ENCODE measurements at places on chromosomes 12 and 14.

DNA sequence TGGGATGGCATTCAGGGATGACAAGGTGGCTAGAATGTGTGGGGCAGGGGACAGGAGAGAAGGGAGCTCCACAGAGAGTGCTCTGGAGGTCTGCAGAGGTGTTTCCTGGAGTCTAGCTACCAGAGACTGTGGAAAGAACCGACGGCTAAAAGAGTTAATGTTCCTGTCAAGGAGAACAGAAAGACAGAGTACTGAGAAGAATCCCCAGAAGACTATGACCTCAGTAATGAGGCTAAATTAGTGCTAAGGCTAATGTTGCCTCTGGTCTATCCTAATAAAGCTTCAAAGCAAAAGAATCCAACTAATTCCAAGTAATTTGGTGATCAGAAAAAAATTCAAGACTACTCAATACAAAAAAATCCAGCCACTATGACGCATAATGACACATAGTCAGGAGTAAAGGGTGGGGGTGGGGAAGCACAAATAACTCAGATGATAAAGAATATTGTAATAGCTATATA, 44.7 kb downstream of the FERMT2 start:
- DNase-seq = no peak
- H3K27ac ChIP-seq = no peak overlapping the region
- no peaks in the 10 kb centered on the region for H3K36me3 ChIP-seq
- H3K4me1 ChIP-seq = no peaks in the 10 kb centered on the region
- H3K27me3 ChIP-seq = no peaks in the 10 kb centered on the region

- no peak for DNase-seq
- peaks cover 5% of the 10 kb centered on the region for H3K4me1 ChIP-seq
- H3K36me3 ChIP-seq = no peaks in the 10 kb centered on the region
- no peak overlapping the region for H3K4me3 ChIP-seq
- no peak overlapping the region for H3K27ac ChIP-seq
Observed at GRCh38 chr12:91617818-91618217, 435.2 kb upstream of the DCN start.

DNA sequence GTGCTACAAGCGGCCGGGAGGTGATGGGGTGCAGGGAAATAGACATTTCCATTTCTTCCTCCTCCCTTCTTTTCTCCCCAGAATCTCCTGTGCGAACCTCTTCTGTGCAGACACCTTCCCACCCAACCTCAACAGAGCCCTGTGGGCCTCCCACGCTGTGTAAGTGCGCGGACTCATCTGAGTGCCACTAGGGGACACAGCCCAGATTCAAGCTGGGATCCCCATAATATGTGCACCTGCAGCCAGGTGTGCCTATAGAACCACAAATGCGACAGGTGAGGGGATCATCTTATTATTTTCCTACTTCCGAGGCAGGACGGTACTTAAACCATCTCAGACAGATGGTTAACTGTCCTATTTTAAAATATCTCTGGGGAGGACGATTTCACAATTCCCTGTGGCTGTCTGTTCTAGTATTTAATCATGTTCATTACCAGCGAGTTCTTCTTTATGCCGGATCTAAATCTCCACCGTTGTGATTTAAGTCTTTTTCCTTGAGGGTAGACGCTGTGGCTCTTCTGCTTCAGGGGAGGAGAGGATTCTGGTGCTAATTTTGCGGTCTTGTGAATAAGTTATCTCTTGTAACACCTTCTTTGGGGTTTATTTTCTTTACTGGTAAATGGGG, 17.2 kb upstream of the CACNA1C start:
- peaks cover 10% of the 10 kb centered on the region for H3K4me1 ChIP-seq
- H3K36me3 ChIP-seq = no peaks in the 10 kb centered on the region
- no peak for DNase-seq
- peak overlapping the region; percentile 59 for H3K4me3 ChIP-seq
- H3K27ac ChIP-seq = no peak overlapping the region

DNA sequence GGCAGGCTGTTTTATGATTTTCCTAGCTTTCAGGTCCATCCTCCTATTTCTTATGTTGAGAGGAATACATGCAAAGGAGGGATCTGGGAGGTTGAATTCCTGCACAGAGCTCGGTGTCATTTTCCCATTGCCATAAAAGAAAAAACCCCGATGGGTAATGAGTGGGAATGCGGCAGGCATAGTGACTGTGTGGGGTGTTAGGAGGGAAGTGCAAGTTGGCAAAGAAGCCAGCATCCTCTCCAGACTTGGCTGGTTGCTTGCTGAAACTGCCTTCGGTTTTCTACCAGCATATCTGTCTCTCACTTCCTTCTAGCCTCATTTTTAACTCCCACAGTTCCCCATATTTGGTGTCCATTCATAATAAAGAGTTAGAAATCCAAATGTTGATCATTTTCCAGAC, 1046.1 kb downstream of the SLC6A15 start:
- no peaks in the 10 kb centered on the region for H3K4me1 ChIP-seq
- no peaks in the 10 kb centered on the region for H3K27me3 ChIP-seq
- no peaks in the 10 kb centered on the region for H3K36me3 ChIP-seq
- DNase-seq = no peak
- no peak overlapping the region for H3K27ac ChIP-seq

GRCh38 chr12:62714181-62714773, 220.7 kb downstream of the PPM1H start:
- no peaks in the 10 kb centered on the region for H3K36me3 ChIP-seq
- H3K27ac ChIP-seq = no peak overlapping the region
- no peak for DNase-seq
- no peaks in the 10 kb centered on the region for H3K4me1 ChIP-seq
- H3K4me3 ChIP-seq = no peak overlapping the region
- no peaks in the 10 kb centered on the region for H3K27me3 ChIP-seq

- no peaks in the 10 kb centered on the region for H3K27me3 ChIP-seq
- DNase-seq = no peak
- H3K4me1 ChIP-seq = no peaks in the 10 kb centered on the region
- no peak overlapping the region for H3K4me3 ChIP-seq
Observed at GRCh38 chr14:85280074-85280473, 249.9 kb upstream of the FLRT2 start.

DNA sequence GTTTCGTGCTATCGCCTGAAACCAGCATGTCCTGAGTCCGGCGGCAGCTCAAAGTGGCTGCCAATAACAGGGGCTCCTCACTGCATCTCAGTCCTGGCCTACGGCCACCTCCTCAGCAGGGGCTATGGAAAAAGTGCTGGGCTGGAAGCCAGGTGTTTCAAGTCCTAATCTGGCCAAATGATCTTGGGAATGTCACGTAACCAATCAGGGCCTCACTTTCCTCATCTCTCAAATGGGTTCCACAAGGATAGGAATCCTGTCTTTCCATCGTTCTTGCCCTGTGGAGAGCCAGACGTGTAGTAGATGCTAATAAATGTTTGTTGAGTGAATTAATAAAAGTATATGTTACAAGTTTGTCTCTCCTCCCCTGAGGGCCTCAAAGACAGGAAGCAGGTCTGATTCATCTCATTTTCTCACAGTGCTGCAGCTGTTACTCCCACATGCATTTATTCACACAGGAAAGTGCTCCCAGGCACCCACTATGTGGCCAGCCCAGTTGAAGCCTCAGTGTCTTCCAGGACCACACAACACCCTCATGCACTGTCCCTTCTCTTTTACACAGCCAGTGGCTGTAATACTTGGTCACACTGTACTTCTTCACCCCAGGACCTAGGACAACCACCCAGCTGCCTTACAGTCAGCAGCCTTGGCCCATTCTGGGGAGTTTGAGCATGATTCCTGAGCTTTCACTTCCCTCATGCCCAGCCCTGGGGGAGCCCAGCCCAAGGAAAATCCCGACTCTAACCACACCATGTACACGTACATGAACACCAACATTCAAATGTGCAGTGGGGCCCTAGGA, 5.0 kb downstream of the CMKLR1 start:
- no peak overlapping the region for H3K4me3 ChIP-seq
- peaks cover 3% of the 10 kb centered on the region for H3K4me1 ChIP-seq
- H3K27me3 ChIP-seq = peaks cover 13% of the 10 kb centered on the region
- DNase-seq = no peak

DNA sequence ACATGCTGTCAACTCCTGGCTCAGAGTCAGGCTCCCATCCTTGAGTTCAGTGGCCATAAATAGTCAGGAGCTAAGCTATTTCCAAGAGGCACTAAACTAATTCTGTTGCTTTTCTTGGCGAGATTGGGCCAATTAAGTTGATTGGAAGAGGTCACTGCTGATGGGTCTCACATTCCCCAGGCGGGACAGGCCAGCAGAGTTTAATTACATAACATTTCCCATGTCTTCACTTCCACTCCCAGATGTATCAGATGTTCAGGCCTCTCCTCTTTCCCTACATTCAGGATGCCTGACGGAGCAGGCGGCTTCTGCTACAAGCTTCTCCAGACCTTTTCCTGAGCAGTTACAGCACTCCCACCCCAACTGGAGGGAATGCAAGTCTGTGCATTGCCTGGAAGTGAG, 5.3 kb downstream of the NTF3 start:
- no peak overlapping the region for H3K27ac ChIP-seq
- H3K4me1 ChIP-seq = peaks cover 6% of the 10 kb centered on the region
- no peaks in the 10 kb centered on the region for H3K36me3 ChIP-seq
- peaks cover 18% of the 10 kb centered on the region for H3K27me3 ChIP-seq
- H3K4me3 ChIP-seq = no peak overlapping the region
- no peak for DNase-seq

DNA sequence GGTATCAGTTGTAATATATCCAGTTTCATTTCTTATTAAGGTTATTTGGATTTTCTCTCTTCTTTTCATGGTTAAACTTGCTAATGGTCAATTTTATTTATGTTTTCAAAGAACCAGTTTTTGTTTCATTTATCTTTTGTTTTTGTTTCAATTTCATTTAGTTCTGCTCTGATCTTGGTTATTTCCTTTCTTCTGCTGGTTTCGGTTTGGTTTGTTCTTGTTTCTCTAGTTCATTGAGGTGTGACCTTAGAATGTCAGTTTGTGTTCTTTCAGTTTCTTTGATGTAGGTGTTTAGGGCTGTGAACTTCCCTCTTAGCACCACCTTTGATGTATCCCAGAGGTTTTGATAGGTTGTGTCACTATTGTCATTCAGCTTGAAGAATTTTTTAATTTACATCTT, 145.6 kb upstream of the SLCO1B1 start:
- H3K4me1 ChIP-seq = no peaks in the 10 kb centered on the region
- H3K36me3 ChIP-seq = no peaks in the 10 kb centered on the region
- no peak overlapping the region for H3K27ac ChIP-seq
- no peak overlapping the region for H3K4me3 ChIP-seq

GRCh38 chr12:50110127-50110761, 1.8 kb upstream of the COX14 start:
- H3K27ac ChIP-seq = peak overlapping the region; percentile 41
- peak; percentile 20 for DNase-seq
- H3K27me3 ChIP-seq = no peaks in the 10 kb centered on the region
- H3K4me1 ChIP-seq = peaks cover 21% of the 10 kb centered on the region
- peaks cover 2% of the 10 kb centered on the region for H3K36me3 ChIP-seq

- no peaks in the 10 kb centered on the region for H3K27me3 ChIP-seq
- H3K27ac ChIP-seq = peak overlapping the region; percentile 10
- peak; percentile 42 for DNase-seq
- H3K36me3 ChIP-seq = peaks cover 11% of the 10 kb centered on the region
- peaks cover 24% of the 10 kb centered on the region for H3K4me1 ChIP-seq
Observed at GRCh38 chr14:76810953-76811400, 1.7 kb downstream of the ANGEL1 start.

- no peak for DNase-seq
- H3K36me3 ChIP-seq = no peaks in the 10 kb centered on the region
- no peak overlapping the region for H3K27ac ChIP-seq
- peaks cover 2% of the 10 kb centered on the region for H3K27me3 ChIP-seq
- no peak overlapping the region for H3K4me3 ChIP-seq
Observed at GRCh38 chr12:97821806-97822205, 359.2 kb downstream of the RMST start.

DNA sequence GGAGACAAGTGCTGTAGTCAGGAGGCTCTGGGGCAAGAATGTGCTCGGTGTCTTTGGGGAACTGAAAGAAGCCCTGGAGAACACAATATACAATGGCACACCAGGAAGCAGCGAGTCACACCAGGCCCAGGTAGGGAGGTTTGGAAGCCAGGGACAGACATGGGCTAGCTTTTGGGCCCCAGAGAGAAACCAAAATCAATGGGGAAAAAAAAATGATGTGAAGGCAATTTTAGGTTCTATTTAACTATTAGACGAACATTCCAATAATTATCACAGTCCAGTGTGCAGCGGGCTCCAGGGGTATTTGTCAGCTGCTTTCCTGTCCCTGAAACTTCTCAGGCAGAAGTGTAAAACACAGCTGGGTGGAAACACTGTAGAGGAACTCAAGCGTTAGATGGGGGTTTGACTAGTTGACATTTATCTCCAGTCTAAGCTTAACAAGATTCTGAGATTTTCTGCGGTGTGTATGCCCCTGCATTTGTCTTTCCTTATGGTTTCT, 21.8 kb upstream of the EGLN3 start:
- no peaks in the 10 kb centered on the region for H3K4me1 ChIP-seq
- H3K36me3 ChIP-seq = no peaks in the 10 kb centered on the region
- DNase-seq = no peak
- no peaks in the 10 kb centered on the region for H3K27me3 ChIP-seq
